Stimulated activated CD8-positive, alpha-beta memory T cell treated with anti-CD3 and anti-CD28 coated beads, Interleukin-7, amount 100 ng/mL, for 48 hours (primary cell): ENCODE measurements at places on chromosomes 12 and 14.

- DNase-seq: no peak
These were observed 110.9 kb upstream of the PLXNC1 start for GRCh38 chr12:94037444-94037843.

- no peak for DNase-seq
These were observed 2.5 kb downstream of the NUAK1 start for GRCh38 chr12:106136263-106136662.

DNA sequence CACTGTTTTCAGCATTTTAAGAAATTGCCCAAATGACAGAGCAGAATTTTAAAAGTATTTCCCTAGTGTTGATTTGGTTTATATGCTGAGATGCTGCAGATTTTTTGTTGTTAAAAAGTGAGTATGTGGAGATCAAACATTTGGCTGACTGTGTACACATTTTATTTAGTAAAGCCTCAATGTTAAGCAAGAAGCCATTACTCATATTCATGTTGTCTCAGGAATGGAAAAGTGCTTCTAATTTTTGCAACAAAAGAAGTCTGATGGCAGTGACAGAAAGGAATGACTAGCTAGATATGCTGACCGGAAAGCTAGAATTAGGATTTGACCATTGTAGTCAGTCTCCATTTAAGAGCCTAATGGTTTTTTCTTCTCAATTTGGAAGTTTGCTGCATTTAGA, 22.5 kb downstream of the SLC38A6 start:
- no peak for DNase-seq

DNA sequence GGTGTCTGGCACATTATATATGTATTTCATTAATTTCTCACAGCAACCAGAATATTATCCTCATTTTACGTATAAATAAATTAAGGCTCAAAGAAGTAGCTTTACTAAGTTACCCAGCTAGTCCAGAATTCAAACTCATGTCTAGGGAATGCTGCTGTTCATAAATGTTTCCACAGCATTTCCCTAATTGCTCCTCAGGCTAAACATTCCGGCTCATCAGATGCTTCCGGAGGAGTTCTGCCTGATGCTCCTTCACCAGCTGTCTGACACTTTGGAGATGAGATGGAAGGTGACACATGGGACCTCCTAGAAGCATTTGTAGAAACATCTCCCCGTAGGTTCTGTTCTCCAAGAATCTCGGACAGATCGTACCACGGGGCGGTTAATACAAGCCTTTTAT, 12.1 kb downstream of the KRT85 start:
- DNase-seq: no peak

DNA sequence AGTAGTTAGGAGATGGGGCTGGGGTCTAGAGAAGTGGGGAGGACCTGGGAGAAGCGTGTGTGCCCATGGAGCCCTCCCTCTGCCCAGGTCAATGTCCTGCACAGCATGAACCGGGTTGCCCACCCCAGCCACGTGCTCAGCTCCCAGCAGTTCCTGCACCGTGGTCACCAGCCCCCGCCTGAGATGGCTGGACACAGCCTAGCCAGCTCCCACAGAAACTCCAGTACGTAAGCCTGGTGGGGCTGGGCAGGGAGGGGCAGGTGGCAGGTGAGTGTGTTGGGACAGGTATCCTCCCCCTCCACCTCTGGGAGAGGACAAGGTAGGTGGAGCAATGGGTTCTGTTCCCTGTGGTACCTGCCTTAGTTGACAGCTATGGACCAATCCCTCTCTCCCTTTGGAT, 20.7 kb downstream of the CLSTN3 start:
- DNase-seq: no peak

DNA sequence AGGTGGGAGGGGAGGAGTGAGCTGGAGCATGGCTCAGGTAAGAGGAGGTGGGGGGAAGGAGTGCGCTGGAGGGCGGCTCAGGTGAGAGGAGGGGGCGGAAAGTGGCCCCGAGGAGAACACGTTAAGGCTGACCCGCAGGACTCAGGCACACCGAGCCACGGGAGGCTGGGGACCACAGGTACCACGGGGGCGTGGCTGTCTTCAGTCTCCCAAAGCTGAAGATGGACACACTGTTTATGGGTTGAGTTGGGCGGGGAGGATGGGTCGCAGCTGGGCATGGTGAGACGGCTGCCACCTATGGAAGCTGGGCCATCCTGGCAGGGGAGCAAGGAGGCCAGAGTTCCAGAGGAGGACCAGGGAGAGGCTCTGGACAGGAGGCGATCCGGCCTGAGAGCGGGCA, 23.5 kb downstream of the UBR7 start:
- DNase-seq: no peak

GRCh38 chr14:95816539-95816938, 60.1 kb upstream of the TUNAR start:
- no peak for DNase-seq

- no peak for DNase-seq
These were observed 58.0 kb upstream of the TRHDE start for GRCh38 chr12:72214163-72214562.

- no peak for DNase-seq
These were observed 319.4 kb downstream of the CACNA1C start for GRCh38 chr12:2372178-2372577.

- no peak for DNase-seq
These were observed 36.6 kb upstream of the ASPG start for GRCh38 chr14:104048758-104049507.

DNA sequence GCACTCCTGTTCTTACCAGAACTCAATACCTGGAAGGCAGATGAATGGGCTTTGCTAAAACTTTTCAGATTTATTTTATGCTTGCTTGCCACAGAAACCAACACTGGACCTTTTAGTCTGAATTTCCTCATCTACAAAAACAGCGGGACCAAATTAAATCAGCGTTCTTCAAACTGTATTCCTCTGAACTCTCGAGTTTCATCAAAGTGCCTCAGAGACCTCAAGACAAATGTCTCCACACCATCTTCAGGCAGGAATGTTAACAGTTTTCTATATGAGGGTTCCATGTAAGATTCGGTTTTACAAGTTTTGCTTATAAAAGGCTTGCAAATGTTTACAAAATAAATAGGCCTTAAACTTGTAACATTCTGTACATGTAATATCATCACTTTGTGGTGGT, 74.6 kb downstream of the MED13L start:
- DNase-seq: no peak

GRCh38 chr12:10235761-10236631, 23.3 kb downstream of the GABARAPL1 start:
- DNase-seq: no peak

- no peak for DNase-seq
These were observed 23.6 kb downstream of the PPFIBP1 start for GRCh38 chr12:27547592-27547991.

DNA sequence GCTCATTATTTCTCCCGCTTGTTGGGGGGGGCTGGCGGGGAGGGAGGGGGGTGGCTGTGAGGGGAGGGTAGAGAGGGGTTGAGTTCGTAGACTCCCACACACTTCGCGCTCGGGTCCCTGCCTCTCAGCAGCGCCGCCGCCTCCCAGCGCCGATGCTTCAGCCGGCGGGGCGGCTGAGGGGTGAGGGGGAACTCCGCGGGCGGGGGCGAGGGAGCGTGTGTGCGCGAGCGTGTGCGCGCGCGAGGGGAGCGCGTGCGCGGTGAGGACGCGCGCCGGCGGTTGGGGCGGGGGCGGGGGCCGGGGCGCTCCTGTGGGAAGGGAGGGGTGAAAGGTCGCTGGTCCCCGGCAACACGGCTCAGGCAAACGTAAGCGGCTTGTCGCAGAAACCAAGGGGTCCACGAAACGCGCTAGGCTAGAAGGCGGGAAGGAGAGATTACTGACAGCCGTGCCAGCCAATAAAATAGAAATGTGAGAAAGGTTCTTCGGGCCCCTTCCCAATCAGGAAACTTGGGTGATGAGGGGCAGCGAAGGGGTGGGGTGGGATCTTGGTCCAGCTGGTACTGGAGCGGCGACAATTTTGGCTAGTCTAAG, 343 bp upstream of the NOVA1 start:
- no peak for DNase-seq

DNA sequence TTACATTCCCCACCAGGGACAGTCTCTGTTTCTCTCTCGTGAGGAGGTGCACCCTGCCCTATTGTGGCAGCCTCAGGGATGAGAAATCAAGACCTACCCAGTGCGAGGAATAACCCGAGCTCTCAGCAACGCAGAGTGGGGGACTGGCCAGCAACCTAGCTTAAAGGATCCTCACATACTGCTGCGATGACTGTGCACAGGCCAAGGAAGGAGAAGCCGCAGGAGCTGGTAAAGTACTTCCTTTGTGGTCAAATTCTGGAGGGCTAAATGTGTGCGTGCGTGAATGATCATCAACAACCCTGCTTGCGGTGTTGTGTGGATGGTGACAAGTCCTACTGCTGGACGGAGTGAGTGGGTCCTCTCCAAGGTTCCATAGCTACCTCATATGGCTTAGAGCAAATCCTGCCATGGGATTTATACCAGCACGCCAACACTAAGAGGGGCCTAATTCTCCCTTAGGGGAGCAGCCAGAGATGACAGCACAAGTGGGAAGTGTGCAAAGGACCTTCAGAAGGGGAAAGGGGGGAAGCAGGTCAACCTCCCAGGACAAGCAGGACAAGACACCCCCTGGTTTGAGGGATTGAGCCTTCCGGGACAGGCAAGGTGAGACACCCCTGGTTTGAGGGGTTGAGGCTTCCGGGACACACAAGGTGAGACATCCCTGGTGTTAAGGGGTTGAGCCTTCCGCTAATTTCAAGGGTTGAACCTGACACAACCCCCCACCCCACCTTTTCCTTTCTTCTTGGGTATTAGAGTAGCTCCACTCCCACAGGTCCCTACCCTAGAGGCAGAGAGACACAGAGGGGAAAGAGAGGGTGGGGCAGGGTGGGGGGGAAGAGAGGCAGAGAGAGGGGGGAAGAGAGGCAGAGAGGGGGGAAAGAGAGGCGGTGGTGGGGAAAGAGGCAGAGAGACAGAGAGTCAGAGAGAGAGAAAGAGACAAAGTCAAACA, 58.8 kb upstream of the AP4S1 start:
- DNase-seq: no peak

DNA sequence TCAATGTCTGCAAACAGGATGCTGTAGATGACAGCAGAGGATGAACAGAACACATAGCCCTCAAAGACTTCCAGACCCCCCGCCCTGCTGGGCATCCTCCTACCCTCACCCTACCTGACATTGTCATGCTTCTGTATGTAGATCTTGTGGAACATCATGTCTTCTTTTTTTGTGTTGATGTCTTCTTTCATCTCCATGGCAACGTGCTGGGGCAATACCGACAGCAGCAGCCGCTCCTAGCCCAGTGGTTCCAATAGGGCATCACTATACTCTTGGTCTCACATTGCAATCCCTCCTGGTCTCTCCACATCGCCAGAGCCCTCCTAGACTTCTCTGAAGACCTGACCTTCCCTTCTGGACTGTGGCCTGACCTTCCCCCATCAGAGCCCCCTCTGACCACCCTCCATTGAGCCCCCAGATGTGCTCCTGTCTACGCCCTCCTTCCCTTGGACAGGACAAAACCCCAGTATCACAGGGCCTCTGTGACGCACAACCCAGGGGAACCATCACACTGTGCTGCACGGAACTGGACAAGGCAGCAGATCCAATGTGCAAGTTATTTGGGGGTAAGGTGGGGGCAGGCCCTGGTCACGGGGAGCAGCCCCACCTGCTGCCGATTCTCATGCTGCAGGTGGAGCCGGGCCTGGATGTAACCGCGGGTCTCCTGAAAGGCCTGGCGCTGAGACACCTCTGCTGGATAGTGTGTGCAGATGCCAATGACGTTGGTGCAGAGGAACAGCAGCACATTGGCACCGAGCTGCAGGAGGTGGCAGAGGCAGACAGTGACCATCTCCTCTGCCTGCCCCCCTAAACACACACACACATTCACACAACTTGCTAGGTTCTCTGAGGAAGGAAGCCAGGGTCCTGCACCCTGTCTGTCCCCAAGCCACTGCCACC, 11.1 kb downstream of the ADCY6 start:
- DNase-seq: no peak

DNA sequence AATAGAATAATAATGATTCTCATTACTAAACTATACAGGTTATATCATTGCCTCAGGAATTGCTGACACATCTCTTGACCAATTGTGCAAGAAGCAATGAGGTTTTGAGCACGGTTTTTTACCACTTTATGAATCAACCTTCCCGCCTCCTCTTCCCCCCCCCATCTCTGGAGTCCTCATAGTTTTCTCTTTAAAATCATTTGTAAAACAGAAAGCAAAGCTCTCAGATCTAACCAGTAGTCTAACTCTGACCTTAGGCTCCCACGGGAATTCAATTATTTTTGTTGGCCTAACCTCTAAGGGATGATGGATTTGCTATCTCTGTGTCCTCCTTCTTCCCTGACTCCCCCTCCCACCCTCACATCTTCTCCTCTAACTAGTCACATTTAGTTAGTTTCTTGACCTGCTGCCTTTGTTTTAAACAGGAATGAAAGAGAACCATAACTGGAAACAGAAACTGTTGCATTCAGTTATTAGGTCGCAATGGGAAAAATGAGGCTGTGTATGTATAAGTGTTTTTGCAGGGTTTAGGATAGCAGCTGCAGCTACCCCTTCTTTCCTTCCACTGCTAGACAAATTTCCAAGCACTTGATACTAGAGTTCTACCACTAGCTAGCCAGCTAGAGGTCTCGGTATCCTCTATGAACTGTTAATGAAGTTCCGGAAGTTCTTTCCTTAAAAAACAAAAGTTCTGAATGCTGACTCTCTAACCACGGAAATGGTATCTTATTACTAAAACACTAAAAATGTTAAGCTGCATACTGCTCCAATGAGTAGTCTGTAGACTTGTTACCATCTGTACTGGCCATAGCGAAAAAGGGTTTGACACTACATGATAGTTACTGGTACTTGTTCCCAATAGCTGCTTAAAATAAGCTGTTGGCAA, 65.4 kb downstream of the TAOK3 start:
- peak; percentile 45 for DNase-seq

- no peak for DNase-seq
These were observed 38.7 kb downstream of the SH2B3 start for GRCh38 chr12:111444314-111444924.

DNA sequence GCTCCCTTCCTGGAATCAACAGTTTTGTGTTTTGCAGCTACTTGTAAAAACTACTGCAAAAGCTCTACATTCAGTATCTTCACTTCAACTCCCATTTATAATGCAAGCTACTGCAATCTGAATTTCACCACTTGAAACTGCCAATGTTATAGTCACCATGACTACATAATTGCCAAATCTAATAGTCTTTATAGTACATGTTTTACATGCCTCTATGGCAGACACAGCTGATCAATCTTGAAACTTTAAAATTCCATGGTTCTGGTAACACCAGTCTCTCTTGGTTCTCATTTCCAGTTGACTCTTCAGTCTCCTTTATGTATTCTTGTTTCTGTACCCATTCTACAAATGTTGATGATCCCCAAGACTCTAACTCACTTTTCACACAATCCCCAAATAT, 185.9 kb downstream of the MED13L start:
- DNase-seq: no peak

DNA sequence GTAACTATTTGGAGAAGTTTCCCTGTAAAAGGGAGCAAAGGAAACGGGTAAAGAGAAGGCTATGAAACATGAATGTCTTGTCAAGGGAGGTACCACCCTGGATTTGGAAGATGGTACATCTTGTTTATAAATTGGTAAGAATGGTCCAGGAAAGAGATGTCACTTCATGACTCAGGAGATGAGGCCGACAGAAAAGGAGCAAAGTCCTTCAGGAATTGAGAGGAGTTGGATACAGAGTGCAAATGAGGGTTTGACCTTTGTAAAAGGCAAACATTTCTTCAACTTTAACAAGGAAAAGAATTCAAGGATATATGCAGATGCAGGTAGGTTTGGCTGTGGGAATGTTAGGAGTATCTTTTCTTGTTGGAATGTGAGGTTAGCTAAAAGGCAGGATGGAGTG, 30.8 kb downstream of the NDUFA9 start:
- DNase-seq: no peak
